Osteocyte (in vitro differentiated cells): ENCODE measurements at places on chromosomes 2 and 18.

GRCh38 chr2:190415794-190416775, 7.9 kb downstream of the MFSD6 start:
- no peak for DNase-seq

GRCh38 chr2:45353879-45354278, 257.2 kb downstream of the SRBD1 start:
- DNase-seq, result no peak

- DNase-seq, result peak; percentile 49
These were observed 43.3 kb upstream of the LGALSL start for GRCh38 chr2:64410671-64411070.

DNA sequence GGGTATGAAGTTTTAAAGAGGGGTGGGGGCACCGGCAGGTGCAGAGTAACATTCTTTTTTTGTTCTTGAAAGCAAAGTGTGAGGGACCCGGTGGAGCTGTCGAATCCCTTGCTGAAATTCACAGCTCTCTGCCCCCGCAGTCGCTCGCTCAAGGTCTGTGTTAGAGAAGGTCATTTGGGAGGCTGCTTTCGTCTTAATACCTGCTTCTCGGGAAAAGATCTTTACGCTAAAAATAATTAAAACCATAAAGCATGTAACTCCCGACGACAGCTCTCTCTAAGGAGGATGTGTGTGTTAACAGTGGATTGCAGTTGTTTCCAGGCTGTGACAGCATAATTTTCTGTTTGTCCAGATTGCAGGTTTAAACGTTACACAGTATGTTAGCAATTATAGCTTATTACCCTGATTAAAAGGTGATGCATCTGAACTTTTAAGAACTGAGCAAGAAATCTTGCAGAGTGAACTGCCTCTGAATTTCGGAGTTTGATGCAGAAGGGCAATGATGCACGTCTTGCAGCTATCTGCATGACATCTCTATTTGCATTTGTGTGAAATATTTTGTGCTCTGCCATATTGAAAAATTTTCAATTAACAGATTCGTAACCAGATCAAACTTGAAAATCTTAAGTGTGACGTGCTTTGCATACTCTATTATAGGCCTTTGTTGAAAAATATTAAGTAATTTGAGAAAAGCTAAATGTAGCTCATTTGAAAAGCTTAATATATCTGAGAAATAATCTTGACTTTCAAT, 954 bp downstream of the RAPGEF4 start:
- DNase-seq, result no peak

DNA sequence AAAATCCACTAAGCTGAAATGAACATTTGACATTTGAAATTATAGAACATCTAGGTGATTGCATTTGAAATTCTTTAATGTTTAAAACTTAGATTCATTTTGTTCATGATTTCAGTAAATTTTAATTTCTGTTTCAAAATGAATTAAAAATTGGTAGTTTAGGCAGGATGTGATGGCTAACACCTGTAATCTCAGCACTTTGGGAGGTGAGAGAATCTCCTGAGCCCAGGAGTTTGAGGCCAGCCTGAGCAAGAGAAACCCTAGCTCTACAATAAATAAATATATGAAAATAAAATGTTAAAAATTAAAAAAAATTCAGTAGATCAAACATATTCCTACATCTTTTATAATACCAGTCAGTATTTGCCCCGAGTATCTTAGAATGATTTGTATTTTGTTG, 217.0 kb downstream of the CD226 start:
- no peak for DNase-seq

GRCh38 chr2:128578406-128579390, 260.0 kb upstream of the HS6ST1 start:
- DNase-seq, result no peak
